ENCODE measurements at places on chromosomes 2 and 18.

GRCh38 chr18:65269375-65269774, 481.4 kb upstream of the CDH7 start:
- no peak for DNase-seq

- DNase-seq: no peak
These were observed 40.1 kb downstream of the ODC1 start for GRCh38 chr2:10407841-10408648.

DNA sequence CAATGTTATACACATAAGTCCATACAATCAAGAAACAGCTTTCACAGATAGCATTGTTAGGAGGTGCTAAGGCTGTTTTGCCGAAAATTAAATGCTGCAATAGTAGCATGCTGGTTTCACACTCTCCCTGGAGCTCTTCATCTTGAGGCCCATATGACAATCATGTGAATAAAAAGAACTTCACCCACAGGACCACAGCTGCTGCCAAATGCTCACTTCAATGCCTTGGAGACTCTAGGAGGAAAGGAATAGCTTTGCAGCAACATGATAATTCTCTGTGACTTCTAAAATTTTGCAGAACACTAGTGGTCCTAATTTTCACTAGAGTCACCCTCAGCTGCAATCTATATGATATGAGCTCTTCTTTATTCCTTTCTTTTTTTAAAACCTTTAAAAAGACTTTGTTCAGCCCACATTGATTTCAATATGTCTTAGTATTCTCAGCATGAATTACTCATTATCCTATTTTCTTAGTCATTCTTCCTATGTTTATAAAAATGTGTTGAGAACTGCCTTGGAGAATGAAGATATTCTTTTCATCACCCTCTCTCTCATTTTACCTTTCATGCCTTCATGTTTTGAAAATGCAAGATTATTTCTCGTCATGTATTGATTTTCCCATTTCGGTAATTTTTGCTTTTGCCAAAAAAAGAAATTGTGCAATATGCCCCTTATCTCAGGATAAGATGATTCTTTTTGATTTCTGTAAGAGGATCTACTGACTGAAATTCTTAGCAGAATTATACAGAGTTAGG, 108.2 kb downstream of the PDE1A start:
- DNase-seq: no peak

GRCh38 chr2:114724454-114724853, 282.0 kb downstream of the DPP10 start:
- no peak for DNase-seq

DNA sequence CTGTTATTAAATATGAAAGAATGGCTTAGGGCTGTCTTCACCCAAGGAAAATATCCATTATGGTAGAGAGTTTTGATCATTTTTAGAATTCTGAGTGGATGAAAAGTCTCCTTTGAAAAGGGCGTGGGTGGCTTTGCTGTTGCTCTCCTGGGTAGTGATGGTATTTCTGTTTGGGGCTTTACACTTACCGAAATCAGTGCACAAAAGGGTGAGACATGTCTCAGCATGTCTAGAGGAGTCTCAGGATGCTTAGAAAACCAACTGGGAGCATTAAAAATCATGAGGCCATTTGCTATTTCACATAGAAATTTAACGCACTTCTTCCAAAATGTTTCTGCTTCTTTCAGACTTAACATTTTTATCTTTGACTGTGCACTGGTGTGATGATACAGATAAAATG, 49.6 kb downstream of the ZCCHC2 start:
- DNase-seq: no peak

GRCh38 chr18:8176554-8176953, 432.7 kb upstream of the RAB12 start:
- no peak for DNase-seq

GRCh38 chr2:226208726-226209125, 590.9 kb downstream of the IRS1 start:
- no peak for DNase-seq

- no peak for DNase-seq
These were observed 59.8 kb downstream of the INHBB start for GRCh38 chr2:120405759-120406099.

- no peak for DNase-seq
These were observed 74.0 kb downstream of the AGPS start for GRCh38 chr2:177466337-177467195.

GRCh38 chr2:81266106-81266505, 961.6 kb upstream of the LRRTM1 start:
- DNase-seq: no peak

DNA sequence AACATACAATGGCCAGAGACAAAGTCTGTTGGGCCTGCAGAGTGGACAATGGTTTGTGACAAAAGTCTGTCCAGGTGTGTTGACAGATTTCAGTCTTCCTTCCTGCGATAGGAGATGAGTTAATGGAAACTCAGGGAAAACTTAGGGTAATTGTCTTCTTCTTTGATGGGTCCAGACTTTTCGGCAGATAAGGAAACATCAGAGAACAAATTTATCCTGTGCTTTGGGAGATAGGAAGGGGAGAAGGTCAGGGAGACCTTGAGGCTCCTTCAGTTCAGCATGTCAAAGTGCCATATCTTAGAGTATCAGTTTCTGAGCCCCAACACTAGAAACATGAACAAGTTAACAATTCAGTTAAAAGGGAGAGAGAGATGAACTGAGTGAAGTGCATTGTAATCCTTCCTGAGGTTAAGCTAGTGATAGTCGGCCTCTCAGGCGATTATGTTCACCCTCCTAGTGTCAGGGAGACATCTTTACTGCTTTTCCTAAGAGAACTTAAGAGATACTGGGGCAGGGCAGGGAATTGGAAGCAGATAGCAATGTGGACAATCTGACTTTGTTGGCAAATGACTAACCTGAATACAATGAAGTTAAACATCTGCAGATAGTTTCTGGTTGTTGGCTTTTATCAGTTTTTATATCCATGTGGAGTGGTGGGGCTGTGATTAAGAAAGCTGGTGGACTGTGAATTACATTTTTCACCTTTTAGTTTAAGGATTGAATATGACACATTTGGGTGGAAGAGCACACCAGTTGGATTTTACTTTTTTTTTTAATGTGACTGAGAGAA, 248.8 kb upstream of the FN1 start:
- no peak for DNase-seq

- DNase-seq: no peak
These were observed 243.6 kb downstream of the TMEM182 start for GRCh38 chr2:103005393-103005792.

- DNase-seq: no peak
These were observed 6.4 kb upstream of the IL1RL1 start for GRCh38 chr2:102304711-102305611.

- DNase-seq: no peak
These were observed 242.8 kb downstream of the GLI2 start for GRCh38 chr2:120978359-120979050.

- DNase-seq: no peak
These were observed 39.2 kb downstream of the UNC50 start for GRCh38 chr2:98647636-98648035.

GRCh38 chr2:24785671-24786321, 7.4 kb downstream of the PTRHD1 start:
- no peak for DNase-seq

DNA sequence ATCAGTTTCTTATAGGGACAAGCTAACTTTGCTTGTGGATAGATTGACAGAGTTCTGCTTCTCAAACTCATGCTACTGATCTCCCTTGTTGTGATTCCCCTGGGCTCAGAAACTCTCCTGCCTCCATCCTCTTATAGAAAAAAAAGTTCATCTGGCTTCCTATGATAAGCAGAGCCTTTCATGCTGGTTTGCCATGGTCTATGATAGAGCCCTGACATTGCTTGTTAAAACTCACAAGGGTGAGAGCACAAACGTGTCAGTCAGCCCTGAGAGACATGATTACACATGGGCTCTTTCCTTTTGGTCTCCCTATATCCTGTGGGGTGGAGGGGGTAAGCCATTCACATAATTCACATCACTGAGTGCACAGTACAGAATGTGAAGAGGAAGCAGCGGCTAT, 121.8 kb downstream of the TDRD15 start:
- no peak for DNase-seq

GRCh38 chr2:118115761-118116160, 27.5 kb downstream of the INSIG2 start:
- DNase-seq: no peak

- no peak for DNase-seq
These were observed 13.7 kb downstream of the MTERF4 start for GRCh38 chr2:241088376-241088775.

- no peak for DNase-seq
These were observed 554.7 kb downstream of the NUP35 start for GRCh38 chr2:183678908-183679307.

GRCh38 chr2:147174824-147175254, 670.0 kb upstream of the ACVR2A start:
- DNase-seq: no peak

- no peak for DNase-seq
These were observed 83.6 kb downstream of the ATAD2B start for GRCh38 chr2:23843051-23843976.

- DNase-seq: no peak
These were observed 5.1 kb upstream of the CALCRL start for GRCh38 chr2:187453078-187453641.

DNA sequence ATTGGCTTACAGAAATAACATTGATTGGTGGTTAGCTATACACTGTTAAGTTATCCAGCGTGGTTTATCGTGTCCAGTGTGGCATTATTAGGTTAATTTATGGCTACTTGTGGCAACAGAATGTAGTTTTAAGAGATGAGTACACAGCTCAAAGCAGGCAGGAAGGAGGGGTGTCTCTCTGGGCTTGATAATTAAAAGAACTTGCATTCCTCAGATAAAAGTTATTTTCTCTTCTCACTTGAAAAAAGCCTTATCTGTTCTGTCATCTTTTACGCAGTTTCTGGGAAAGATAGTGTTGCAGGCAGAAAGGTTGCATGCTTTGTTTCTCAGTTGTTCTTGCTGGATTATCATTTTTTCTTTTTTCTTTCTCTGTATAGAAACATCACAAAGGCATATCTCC, 154.4 kb upstream of the COL3A1 start:
- DNase-seq: no peak

GRCh38 chr2:42203792-42204191, 34.6 kb downstream of the EML4 start:
- no peak for DNase-seq

DNA sequence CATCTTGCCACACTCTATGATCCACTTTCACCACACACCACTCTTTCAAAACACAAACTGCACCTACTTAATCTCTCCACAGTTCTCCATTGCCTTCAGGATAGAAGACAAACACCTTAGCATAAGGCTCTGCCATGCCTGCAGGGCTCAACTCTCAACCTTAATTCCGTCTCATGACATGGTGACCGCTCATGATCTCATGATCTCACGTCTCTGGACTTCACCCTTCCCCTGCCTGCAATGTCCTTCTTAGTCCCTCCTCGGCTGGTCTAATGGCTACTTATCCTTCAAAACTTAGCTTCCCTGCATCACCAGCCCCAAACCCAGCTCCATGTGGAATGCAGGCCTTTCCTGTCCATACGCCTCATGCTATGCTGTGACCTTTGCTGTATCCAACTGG, 85.3 kb downstream of the ACVR1 start:
- DNase-seq: no peak

DNA sequence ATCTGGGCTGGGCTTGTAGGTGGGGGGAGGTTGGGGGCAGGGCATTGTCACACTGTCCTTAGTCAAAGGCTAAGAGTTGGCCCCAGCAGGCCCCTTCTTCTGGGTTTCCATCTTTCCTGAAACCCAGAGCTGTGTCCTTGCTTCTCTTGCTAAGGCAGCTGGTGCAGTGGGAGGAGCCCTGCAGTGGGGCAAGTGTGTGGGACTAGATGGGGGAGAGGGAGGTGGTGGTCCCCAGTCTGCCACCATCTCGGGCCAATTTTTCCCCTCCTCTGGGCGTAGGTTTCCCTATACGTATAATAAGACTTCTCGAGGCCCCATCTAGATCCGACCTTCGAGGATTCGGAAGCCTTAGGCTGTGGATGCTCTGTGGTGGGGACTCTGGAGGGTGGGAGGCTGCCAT, 3.5 kb downstream of the KCNF1 start:
- no peak for DNase-seq

GRCh38 chr18:27604583-27604982, 419.5 kb upstream of the CHST9 start:
- no peak for DNase-seq

GRCh38 chr2:216683846-216684245, 11.5 kb downstream of the IGFBP5 start:
- DNase-seq: peak; percentile 3

All from anterior cingulate cortex (tissue), 58 donors.